Activated naive CD4-positive, alpha-beta T cell (primary cell): ENCODE measurements at places on chromosomes 5 and 9.

- DNase-seq = no peak
Measured at GRCh38 chr5:13108265-13108664, 836.2 kb downstream of the DNAH5 start.

DNA sequence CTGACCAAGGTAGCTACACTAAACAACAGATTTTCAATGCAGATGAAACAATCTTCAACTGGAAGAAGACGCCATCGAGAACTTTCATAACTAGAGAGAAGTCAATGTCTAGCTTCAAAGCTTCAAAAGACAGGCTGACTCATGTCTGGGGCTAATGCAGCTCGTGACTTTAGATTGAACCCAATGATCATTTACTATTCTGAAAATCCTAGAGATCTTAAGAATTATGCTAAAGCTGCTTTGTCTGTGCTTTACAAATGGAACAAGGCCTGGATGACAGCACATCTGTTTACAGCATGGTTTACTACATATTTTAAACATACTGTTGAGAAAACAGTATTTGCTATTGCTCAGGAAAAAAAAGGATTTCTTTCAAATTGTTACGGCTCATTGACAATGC, 54.9 kb downstream of the RICTOR start:
- DNase-seq = no peak

DNA sequence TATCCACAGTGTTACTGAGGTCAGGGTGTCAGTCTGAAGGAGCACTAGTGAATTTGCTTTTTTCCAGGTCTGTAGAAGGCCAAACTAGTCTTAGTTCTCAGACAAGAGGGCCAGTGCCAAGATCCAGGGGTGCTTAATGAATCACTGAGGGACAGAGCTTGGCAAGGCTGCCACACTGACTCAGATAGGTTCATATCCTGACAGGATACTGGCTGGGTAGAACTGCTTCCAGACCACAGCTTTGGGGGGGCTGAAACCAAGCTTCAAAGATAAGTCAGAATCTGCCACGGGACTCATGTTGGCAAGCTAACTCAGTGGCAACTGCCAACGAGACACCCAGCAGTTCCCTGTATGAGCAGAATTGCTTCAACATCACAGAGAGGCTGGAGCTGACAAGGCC, 1125.4 kb downstream of the EFNA5 start:
- DNase-seq = no peak

- DNase-seq = no peak
Measured at GRCh38 chr5:90613918-90614504, 55.4 kb downstream of the ADGRV1 start.

DNA sequence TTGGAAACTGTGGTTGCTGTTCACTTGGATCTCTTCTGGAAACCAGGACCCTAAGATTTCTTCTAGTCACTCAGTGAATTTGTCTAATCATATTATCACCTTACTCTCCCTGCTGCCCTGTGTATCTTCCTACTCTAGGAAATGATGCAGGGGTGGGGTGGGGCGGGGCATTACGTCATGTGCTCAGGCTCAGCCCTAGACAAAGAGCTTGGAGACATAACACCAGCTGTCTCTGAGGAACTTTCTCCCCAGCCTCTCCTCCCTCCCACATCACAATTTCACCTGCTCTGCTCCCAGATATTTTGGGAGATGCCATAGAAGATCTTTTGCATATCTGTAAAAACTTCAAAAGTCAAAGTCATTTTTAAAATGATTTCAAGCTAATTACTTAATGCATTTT, 470.4 kb downstream of the ZSWIM6 start:
- no peak for DNase-seq

GRCh38 chr5:40841068-40841805, at the start of gene CARD6:
Gene CARD6 (plus strand): TSS chr5:40841367. CDS start chr5:40841383, 16 bp downstream.
- DNase-seq = no peak
